AG10803 (cell line): ENCODE measurements at places on chromosomes 6 and 20.

DNA sequence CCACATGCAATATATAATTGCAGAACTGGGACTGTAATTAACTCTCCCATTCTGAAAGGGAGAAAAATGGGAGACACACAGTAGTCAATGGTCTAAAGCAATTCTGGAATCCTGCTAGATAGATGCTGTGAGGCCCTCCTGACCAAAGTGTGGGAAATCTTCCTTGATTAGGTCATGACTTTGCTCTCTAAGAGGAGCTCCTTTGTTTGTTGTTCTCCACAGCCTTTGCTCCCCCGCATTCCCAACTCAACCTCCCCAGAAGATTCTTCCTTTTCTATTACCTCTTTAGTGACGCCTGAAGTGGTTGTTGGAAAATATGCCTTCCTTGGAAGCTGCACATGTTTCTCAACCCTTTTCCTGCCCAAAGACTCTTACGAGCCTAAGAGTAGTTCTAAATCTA lies 28.8 kb upstream of the LIN28B start:
- DNase-seq = no peak

- no peak for DNase-seq
These were observed 258.3 kb upstream of the PMEPA1 start for GRCh38 chr20:57968120-57968519.

GRCh38 chr6:119310486-119311036 lies 39.0 kb downstream of the MAN1A1 start:
- no peak for DNase-seq

GRCh38 chr6:166351715-166352285 lies 9.5 kb upstream of the SFT2D1 start:
- no peak for DNase-seq

- DNase-seq = peak; percentile 57
These were observed 142.2 kb upstream of the ATXN1 start for GRCh38 chr6:16903470-16903869.

- DNase-seq = no peak
These were observed 185.9 kb downstream of the ESR1 start for GRCh38 chr6:151993364-151993763.

DNA sequence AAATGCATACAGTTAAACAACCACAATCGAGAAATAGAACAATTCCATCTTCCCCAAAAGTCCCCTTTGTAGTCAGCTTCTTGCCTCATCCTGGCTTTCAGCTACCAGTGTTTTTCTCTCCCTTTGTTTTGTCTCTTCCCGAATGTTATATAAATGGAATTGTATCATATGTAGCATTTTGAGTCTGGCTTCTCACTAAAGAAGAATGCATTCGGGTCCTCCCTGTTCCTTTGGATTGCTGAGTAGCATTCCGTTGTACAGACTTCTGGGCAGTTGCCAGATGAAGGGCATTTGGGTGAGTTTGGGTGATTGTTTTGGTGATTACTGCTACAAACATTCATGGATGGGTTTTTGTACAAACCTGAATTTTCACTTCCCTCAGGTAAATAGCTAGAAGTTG lies 27.8 kb downstream of the PRPH2 start:
- peak; percentile 94 for DNase-seq

GRCh38 chr6:44009425-44010321 lies 117.6 kb downstream of the MRPL14 start:
- no peak for DNase-seq

GRCh38 chr20:32702706-32703425 lies 29.1 kb upstream of the C20orf203 start:
- DNase-seq = no peak

- DNase-seq = no peak
These were observed 10.1 kb upstream of the TMEM244 start for GRCh38 chr6:129871221-129871620.
